ENCODE measurements at places on chromosomes 7 and 10.

DNA sequence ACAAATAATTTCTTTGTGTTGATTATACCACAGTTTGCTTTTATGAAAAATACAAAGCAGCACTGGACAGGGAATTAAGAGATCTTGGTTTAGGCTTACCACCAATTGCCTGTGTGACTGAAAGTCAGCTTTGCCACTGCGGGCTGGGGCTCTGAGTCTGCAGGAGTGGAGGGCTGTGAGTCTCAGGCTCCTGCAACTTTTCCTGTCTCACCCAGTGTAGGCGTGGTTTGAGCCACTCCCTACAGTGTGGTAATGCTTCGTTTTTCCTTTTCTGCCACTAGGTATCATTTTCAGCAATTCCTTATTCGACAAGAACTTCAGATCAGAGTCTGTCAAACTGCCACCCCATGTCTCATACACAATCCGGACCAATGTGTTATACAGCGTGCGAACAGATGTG lies 180.6 kb downstream of the ABCA13 start:
- DNase-seq, result no peak

GRCh38 chr7:33719059-33719581 lies 186.2 kb upstream of the BMPER start:
- no peak for DNase-seq

GRCh38 chr10:86368987-86369386 lies 2.4 kb upstream of the GRID1 start:
- no peak for DNase-seq

DNA sequence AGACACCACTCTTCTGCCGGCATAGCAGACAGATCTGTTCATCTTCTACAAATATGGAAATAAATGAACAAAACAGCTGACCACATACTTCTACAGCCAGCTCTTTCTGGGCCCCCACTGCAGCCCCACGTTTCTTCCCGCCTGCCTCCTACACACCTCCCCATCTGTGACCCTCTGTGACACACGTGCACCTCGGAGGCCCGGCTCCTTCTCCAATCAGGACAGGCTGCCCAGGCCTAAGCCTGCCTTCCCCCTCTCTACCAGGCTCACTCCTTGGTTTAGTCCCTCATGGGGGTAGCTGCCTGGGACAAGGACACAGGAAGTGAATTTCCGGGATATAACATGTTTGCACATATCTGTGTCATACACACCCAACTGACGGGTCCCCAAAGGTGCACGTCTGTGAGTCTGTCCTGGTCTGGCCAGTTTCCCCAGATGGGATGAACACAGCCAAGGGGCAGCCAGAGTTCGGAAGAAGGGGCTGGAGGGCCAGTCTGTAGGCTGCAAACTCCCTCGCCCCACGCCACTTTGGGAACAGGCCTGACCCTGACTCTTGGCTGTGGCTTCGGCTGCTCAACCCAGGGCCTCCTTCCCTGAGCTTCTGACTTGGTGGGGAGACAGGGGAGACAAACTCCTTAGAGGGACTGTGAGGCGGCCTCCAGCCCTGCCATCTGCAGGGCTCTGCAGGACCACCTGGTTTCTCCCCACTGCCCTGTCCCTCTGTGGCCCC lies 30.3 kb downstream of the PITRM1 start:
- no peak for DNase-seq

DNA sequence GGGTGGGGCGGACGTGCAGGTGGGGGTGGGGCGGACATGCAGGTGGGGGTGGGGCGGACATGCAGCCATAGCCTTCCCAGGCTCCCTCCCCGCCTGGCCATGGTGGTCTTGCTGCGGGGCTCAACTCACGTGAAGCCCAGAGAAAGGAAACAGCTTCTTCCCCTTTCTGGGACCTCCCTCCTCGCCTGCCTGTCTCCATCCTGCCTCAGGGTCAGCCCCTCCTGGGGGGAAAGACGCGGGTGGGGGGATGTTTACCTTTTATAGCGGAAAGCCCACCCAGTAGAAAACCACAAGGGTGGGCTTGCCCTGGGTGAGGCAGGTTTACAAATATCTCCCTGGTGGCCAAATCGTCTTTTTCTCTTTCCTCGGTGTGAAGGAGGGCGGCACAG lies 520.0 kb downstream of the GLRX3 start:
- no peak for DNase-seq

DNA sequence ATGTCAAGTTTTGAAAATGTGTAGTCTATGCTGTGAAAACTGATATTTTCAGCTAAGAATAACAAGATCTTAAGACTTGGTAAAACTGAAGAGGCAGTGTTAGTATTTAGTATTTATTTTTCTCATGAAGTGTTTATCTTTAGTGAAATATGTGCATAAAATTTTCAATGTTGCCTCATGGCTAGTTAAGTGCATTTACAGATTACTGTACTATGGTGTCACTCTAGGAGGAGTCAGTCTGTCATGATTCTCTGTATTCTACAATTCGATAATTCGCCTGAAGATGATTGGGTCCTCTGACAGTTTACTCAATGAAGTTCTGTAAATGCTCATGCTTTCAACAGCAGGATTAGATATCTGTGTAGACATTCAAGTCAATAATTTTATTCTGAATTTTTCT lies 488.1 kb upstream of the GRM3 start:
- no peak for DNase-seq

Data from LoVo (cell line).